B cell (primary cell): ENCODE measurements at places on chromosomes 13 and 19.

DNA sequence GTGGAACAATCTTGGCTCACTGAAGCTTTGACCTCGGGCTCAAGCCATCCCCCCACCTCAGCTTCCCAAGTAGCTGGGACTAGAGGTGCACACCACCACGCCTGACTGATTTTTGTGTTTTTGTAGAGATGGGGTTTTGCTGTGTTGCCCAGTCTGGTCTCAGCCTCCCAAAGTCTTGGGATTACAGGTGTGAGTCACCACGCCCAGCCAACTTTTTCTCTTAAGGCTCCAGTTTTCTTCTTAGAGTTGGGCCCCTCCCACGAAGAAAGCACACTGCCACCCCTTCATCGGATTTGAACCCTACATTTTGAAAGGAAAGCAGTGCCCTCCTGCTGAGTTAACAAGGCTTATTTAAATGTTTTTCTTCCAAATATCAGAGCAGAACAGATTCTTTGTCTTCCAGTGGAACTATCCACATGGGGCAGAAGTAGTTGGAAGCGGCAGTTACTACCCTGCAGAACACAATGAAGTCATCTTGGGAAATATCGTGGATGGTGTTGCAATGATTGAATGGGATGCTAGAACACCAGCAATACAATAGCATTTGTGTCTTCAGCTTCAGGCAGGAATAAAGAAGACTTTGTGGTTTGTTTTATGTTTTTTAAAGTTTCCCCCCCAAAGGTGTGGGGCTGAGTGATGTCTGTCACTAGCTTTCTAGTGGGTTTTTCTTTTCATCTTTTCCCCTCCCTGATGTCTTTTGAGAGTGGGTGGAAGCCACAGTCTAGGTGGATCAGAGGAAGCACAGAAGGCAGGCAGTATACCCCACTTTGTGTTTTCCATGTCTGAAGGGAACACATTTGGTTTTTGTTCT is 8.9 kb downstream of the ACTN4 start:
- no peak for DNase-seq

- no peak for DNase-seq
Measured at GRCh38 chr19:10686661-10687517, 14.3 kb upstream of the QTRT1 start.

GRCh38 chr13:40460116-40460515 is 206.3 kb downstream of the FOXO1 start:
- no peak for DNase-seq

DNA sequence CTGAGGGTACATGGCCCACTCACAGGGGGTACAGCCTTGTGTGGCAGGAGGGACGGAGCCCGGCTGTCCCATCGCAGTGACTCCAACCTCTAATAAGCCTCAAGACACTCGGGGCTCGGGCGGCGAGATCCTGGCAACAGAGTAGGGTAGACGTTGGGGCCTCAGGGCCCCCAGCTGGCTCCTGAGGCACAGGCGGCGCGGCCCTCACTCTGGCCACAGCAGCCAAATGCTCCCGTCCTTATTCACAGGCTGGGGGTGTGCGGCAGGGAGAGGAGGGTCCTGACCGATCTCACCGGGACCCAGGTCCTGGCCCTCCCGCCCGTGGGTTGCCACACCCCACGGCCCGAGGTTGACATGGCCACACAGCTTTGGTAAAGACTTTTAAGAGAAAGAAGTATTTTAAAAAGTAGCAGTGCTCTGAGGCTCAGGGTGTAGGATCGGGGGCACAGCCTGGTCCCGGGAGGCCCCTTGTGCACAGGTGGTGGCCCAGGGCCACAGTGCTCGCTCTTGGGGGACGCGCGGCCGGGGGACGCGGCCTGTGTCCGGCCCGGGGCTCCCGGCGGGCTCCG is 7.6 kb downstream of the SLC39A3 start:
- no peak for DNase-seq

GRCh38 chr19:40592170-40592569 is 9.0 kb upstream of the LTBP4 start:
- DNase-seq, result peak; percentile 57

- DNase-seq, result no peak
Measured at GRCh38 chr13:56271686-56272085, 869.0 kb upstream of the PRR20A start.

GRCh38 chr13:52455677-52456041 is 381 bp downstream of the CKAP2 start:
- peak; percentile 92 for DNase-seq

- DNase-seq, result peak; percentile 77
Measured at GRCh38 chr19:48858984-48859710, 9.3 kb downstream of the PLEKHA4 start.

- no peak for DNase-seq
Measured at GRCh38 chr13:44951184-44951583, 38.1 kb downstream of the NUFIP1 start.

DNA sequence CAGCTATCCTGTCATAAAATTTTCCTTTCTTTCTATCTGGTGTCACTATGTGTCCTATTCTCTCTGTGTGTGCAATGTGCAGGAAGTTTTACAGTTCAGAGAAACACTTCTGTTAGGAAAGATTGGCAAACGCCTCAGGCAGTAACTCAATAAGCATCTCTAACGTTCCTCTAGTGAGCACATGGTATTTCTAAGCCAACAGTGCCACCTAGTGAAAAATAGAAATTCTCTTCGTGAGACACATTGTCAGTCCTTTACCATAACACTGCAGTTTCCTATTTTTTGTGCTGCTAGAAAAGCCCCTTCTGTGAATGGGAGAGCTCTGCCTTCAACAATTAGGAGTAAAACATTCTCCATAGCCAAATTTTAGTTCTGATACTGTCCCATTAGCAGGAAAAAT is 50.7 kb downstream of the ZNF723 start:
- peak; percentile 22 for DNase-seq

DNA sequence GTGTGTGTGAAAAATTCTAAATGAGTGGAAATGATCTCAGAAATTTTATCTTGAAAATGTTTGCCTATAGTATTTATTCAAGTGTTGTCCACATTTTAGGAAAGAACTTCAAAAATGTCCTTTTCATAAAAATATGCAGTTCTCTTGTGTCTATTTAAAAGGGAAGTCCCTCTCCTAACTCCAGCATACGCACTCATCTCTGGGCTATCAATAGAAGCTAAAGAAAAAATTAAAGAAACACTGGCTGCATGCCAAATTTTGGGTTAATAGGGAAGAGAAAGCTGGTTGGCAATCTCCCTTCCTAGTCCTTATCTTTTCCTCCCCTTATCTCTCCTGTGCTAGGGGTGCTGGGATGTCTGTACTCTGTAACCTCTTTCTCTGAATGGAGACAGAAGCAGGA is 313.3 kb downstream of the ENOX1 start:
- DNase-seq, result no peak

DNA sequence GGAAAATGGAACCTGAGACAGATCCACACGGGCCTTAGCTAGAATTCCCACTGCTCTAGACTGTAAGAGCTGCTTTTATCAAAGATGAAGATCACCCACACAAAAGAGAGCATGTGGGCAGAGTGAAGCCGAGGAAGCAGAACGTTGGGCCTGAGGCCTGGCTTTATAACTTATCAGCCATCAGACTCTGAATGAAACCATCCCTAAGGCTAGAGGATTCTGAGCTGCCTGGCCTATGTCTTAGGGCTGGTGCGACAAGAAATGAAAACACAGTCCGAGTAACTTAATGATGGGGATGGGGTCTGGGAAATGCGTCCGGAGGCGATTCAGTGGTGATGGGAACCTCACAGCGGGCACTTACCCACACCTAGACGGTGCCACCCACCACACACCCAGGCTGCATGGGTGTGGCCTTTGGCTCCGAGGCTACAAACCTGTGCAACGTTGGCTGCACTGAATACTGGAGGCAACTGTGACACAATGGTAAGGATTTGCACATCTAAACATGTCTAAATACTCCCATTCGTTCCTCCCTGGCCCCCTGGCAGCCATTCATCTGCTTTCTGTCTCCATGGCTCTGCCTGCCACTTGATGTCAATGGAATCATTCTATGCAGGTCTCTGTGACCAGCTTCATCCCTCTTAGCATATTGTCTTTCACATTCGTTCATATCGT is 62.0 kb downstream of the SLC15A1 start:
- no peak for DNase-seq

GRCh38 chr19:13978351-13979243 is 26.3 kb downstream of the DCAF15 start:
- peak; percentile 52 for DNase-seq

DNA sequence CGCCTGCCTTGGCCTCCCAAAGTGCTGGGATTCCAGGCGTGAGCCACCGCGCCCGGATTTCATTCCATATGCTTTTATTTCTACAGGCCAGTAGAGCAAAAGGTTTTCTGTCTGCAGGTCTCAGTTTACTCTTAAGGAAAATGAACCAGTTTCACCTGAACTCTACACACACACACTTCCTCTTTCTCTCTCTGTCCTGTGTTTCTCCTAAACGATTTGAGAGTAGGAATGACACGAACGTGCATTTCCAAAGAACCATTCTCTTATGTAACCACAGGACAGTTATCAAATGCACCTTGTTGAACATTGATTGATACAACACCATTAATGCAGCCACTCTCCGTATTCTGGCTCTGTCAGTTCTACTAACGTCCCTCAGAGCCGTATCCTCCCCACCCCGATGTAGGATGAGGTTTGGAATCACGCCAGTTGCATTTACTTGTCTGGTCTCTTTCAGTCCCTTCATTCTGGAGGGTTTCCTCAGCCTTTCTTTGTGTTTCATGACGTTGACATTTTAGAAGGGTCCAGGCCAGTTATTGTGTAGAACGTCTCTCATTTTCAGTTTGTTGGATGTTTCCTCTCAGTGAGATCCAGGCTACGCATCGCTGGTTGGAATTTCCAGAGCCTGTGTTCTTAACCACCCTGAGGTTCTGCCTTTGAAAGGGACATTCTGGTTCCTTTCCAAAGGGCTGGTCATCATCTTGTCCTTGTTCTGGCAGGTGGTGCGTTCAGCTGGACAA is 36.0 kb downstream of the BICRA start:
- no peak for DNase-seq

- no peak for DNase-seq
Measured at GRCh38 chr19:48554385-48555091, 2.6 kb downstream of the SULT2B1 start.
